ENCODE measurements at places on chromosomes 16 and 17.
A peak's percentile ranks its signal among the peaks of the same experiment; 100 is the strongest.

DNA sequence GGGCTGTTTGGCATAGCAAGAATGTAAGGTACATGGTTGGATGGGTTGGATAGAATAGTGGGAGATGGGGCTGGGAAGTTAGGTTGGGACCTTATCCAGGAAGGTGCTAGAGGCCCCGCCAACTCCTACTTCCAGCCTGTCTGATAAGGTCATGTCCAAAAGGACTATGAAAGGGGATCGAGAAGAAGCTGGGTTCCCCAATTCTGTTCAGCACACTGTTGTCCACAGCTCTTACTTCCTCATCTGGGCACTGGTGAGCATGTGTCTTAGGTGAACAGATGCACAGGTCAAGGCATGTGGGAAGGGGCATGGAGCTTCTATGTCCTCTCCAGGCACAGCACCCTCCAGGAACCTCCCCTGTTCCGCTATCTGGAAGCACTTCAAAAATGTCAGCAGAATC lies 5.6 kb upstream of the ULK2 start:
- no peak for DNase-seq

- DNase-seq = no peak
These were observed 31.6 kb downstream of the VPS53 start for GRCh38 chr17:683040-683439.

DNA sequence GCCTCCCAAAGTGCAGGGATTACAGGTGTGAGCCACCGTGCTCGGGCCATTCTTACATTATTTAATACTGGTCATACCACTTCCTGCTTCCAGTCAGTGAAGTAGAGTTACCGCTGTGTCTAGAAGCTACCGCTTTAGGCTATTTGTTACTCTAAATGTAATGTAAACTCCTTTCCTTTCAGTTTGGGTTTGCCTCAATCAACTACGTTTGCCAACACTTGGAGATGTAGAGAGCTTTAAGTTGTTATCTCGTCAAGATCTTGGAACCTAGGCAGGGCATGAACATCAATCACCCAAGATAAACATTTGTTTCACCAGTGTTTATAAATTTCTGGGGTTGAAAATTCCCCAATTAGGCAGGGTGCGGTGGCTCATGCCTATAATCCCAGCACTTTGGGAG lies 275.9 kb downstream of the STX8 start:
- no peak for DNase-seq

DNA sequence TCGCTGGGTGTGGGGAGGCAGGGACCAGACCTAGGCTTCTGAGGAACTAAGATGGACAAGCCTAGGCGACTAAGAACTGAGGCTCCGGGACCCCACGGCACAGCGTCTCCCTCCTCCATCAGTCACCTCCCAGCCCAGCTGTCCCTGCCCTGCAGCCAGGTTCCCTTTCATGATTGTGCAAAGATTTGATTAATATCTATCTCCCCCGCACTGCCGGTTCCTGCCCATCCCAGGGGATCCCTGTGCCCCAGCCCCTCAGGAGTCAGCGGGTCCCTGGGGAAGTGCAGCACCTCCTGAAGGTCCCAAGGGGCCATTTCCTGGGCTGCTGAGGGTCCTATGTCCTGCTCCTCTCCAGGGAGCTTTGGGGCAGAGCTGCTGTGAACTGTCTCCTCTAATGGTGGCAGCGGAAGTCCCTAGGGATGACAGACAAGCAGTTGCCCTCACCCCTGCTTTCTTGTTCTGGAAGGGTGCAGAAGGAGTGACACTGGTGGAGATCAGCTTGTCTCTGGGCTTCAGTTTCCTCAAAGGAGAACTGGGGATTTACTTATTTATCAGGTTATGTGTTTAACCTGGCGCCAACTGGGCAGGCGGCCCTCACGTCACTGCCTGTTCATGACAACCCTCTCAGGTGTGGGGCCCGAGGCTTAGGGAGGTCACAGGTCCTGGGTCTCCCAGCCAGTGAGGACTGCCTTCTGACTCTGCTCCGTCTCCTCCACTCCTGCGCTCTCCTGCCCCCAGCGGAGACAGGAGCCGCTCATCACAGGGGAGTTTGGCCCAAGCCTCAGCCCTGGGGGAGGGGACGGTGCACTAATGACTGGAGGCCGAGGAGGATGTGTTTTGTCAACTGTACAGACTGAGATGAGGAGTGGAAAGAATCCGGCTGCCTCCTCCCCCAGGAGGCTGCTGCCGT lies 1.9 kb upstream of the C16orf74 start:
- DNase-seq = peak; percentile 77

GRCh38 chr16:4924593-4925292 lies 12.2 kb downstream of the PPL start:
- peak; percentile 83 for DNase-seq

- no peak for DNase-seq
These were observed 98.8 kb downstream of the WWOX start for GRCh38 chr16:78198288-78198687.

DNA sequence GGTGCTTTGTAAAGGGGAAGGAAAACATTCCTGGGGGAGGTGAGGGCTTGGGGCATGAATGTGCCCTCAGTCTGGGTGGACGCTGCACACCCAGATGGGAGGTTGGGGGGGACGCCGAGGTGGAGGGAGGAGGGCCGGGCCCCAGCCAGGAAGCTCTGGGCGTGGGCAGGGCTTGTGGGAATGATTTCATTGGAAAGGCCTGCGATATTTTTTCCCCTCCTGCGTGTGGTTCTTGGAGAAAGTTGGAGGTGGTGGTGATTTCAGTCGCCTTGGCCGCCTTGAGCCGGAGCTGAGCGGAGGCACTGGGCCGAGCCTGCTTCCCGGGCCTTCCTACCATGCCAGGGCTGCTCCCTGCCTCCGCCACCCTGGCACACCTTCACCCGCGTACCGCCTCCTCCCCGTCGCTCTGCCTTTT lies 26.4 kb upstream of the CLEC18A start:
- DNase-seq = no peak

- DNase-seq = no peak
These were observed 18.9 kb downstream of the DNAH17 start for GRCh38 chr17:78558181-78558850.

- DNase-seq = no peak
These were observed 266.7 kb downstream of the SOX9 start for GRCh38 chr17:72387487-72387886.

DNA sequence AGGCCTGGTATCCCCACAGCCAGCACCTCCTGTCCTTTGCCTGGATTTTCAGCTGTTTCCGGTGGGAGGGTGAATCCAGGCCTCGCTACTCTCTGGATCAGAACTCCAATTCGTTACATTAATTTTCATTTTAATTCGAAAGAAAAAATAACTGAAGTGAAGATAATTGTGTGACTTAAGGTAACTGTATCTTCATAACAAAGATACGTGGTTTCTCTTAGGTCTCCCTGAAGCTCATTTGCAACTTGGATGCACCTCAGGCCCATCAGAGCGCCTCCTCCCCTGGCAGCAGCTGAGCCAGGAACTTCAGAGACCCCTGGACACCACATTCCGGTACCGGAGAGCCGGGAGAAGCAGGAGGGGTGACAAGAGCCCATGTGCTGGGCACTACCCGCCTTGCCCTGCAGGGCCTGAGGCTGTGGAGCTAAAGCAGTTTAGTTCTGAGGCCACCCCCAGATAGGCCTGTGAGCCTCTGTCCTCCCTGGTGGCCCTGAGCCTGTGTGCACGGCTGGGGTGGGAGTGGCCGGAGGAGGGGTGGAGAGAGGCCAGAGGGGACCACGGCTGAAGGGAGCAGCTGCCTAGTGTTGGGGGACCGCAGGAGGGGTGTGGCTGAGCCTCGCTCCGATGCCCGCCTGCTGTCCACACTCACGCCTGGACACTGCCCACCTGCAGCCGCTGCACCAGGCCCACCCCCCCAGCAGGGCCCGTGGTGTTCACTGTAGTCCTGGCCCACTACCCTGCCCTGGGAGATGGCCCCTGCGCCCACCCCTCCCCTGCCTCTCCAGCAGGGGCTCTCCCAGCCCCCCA lies 11.4 kb upstream of the DUS1L start:
- peak; percentile 79 for DNase-seq

- DNase-seq = no peak
These were observed 1.9 kb downstream of the CDK5R1 start for GRCh38 chr17:32488604-32489180.

DNA sequence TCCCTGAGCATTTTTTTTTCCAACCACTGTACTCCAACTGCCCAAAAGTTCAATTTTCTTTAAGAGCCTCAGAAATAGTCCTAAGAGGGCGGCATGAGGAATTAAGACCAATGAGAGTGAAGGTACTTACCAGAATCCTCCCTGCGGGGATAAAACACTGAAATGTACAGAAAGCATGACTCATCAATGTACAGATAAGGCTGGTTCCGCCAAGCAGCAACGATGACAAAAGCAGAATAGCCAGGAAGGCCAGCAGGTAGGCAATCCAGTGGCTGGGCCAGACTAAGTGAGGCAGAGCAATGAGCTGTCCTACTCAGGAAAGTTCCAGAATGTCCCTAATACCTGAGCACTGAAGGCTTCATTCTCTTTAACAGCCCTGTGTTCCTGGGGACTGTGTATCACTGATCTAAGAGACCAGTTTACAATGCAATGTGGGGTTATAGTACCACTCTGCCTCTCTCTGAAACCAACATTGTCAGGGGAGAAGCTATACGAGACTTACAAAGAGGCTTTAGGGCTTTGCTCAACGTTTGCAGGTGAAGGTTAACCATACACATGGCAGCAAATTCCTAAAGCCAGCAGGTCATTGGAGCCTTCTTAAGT lies 11.0 kb upstream of the GPR139 start:
- no peak for DNase-seq

GRCh38 chr17:7833795-7834541 lies at the start of gene KDM6B:
TSS of gene KDM6B (plus strand) at chr17:7834217. CDS start at chr17:7845555, 11,338 bp downstream.
- DNase-seq = peak; percentile 97

DNA sequence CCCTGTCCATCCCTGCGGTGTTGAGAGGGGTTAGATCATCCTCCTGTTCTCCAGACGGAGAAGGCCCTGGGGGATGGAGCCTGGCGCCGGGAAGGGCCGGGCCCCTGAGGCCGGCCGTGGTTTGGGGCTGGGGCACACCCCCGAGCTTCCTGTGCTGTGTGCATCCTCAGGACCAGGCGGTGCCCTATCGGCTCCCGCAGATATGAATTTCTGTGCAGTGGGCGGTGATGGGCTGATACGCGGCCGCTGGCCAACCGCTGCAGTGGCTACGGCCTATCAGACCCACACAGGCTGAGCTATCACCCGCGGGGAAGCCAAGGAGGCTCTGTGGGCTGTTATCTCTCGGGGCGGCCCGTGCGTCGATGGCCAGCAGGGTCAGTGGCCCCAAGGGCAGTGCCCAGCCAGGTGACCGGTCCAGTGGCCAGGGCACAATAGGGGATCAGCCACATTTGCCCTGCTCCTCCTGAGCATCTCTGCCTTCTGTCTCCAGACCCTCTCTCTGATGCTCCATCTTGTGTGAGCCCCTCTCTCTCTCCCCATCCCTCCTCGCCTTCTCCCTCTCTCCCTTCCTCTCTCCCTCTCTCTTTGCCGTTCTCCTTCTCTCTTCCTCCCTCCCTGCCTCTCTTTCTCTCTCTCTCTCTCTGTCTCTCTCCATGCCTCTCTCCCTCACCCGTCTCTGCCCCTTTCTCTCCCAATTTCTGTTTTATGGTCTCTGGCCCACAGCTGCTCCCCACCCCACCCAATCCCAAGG lies 38.7 kb downstream of the ZFPM1 start:
- DNase-seq = no peak

DNA sequence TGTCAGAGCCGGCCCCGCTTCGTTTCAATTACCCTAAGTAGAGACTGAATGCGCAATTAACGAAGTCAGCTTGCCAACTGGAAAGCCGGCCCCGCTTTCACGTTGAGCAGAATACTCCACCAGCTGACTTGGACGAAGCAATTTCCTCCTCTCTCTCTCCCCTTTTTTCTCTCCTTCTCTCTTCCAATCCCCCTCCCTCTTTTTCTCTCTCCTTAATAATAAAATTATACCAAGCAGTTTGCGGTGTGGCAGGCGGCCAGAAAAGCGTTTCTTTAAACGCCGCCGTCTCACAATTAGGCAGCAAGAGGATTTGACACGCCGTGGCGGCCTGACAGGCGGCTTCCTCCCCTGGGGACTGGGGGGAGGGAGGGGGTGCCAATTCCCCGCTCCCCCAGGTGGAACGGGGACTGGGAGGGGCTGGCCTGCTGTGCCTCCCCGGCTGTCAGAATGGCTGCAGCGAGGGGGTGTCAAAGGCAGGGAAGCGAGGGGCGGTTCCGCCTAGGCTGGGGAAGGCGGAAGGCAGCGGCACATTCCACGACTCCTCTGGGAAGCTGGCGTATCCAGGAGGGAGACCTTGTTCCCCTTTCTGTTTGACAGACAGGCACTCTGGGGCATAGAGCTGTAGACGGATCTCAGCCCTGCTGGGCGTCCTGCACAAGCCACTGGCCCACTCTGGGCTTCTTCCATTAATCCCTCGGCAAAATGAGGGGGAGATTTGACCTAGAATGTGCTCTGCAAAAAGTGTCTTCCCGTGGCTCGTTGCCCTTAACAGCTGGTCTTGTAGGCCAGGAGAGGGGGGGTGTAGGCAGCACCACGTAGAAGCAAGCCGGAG lies 52.7 kb downstream of the SREBF1 start:
- peak; percentile 67 for DNase-seq

- no peak for DNase-seq
These were observed 74.1 kb downstream of the CCDC182 start for GRCh38 chr17:57670769-57671569.

DNA sequence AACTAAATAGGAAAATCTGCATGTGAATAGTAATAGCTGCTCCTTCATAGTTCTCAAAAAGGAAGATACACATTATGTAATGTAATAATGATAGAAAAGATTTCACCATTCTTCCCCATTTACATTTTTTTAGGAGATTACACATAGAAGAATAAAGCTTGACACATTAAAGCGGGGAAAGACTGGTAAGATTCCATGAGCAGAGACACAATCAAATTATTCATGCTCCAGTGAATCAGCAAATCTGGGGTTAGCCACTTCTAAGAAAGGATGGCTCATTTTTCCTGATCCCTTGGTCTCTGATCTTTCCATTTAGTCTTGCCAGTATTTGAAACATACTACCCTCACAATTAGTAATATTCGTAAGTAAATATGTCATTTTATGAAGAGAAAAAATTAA lies 81.9 kb downstream of the CA4 start:
- DNase-seq = no peak

DNA sequence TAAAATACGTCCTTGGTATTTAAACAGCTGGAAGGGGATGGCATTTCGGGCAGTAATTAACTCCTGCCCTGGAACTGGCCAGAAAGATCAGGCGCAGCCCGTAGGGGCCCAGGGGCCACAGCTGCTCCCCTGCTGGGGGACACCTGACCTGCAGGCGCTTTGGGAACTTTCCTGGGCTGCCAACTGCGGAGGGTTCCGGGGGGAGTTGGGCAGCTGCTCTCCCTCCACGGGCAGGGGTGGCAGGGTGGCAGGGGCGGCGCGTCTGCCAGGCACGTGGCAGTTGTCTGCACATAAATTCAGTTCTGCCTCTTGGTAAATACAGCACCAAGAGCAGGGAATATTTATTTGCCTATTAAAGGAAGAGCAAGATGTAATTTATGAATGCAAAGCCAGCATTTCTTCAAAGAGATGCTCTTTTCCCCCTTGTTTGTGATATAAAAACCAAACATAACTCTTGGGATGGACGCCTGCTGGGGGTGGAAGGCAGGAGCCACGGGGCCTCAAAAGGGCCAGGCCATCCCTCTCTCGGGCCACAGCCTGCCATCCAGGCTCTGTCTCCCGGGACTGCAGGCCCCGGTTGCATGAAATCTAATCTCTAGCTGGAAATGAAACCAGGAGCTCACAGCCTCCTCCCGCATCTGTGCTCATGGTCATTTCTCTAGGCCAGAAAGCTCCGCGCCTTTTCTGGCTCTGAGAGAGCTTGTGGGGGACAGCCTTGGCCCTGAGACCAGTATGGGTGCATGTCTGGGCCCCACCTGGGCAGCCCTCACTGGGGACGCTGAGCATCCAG lies 29.9 kb upstream of the CHMP6 start:
- DNase-seq = no peak

GRCh38 chr17:35934760-35935159 lies 4.2 kb upstream of the RDM1 start:
- no peak for DNase-seq

Data from H9 (cell line).